Fibroblast of skin of left quadriceps (primary cell): ENCODE measurements at places on chromosomes 2 and 18.

- DNase-seq, result no peak
Measured at GRCh38 chr2:184067502-184067901, 530.8 kb upstream of the ZNF804A start.

- no peak for DNase-seq
Measured at GRCh38 chr2:102053096-102053495, 61.3 kb downstream of the IL1R2 start.

DNA sequence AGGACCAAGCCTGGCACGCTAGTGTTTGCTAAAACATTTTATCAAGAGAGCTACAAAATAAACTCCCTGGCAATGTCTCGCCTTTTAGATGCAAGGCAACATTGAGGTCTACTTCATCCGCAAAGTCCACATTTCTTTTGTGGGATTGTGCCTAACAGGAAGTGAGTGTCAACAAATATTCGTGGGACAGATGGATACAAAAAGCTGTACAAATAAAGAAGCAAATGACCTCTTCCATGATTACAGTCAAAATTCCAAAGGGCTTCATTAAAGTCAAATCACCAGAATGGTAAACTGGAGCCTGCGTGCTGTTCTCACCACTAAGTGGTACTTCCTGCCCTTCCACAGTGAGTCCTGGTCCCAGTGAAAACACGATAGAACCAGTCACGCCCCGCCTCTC, 40.4 kb downstream of the L3MBTL4 start:
- DNase-seq, result no peak

- no peak for DNase-seq
Measured at GRCh38 chr18:28412521-28412920, 235.6 kb upstream of the CDH2 start.

- DNase-seq, result no peak
Measured at GRCh38 chr2:102058293-102058833, 66.6 kb downstream of the IL1R2 start.

- DNase-seq, result no peak
Measured at GRCh38 chr2:149041482-149041881, 3.0 kb downstream of the LYPD6B start.

- DNase-seq, result no peak
Measured at GRCh38 chr18:25352629-25353005, 651 bp upstream of the ZNF521 start.

GRCh38 chr2:215218587-215219577, 80.5 kb upstream of the ABCA12 start:
- no peak for DNase-seq

GRCh38 chr2:57877811-57878170, 168.8 kb upstream of the VRK2 start:
- DNase-seq, result no peak

DNA sequence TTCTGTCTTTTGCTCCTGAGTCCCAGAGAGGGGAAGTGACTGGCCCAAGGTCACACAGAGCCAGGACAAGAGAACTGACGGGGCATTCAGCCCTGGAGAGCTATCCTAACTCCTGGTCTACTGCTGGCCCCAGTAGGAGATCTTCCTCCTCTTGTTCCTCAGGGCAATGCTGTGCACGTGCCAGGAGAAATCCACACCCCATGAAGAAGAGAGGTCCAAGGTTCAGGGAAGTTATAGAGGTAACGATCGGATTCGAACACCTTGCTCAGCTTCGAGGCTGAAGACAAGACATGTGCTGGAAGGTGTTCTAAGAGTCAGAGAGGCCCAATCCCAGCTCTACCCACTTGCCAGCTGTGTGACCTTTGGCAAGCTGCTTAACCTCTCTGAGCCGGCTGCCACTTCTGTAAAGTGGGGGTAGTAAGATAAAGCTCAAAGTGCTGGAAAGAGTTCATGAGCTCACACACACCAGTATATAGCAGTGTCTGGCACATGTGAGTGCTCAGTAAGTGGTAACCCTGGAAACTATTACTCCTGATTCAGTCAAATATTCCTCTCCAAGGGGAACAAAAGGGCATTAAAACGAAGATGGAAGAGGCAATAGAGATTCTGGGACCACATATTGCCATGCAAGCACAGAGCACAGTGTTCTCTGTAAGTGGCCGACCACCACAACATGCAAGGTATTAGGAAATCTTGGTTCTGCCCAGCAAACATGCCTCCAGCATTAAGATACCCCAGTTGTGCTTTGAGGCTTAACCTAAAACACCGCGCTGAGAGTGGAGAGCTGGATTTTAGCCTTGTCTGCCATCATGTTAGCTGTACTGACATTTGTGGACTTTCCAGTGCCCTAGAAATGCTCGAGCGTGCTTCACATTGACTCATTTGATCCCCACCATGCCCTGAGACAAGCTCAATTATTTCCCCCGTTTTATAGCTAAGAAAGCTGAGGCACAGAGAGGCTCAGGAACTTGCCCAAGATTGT, 25.6 kb downstream of the SERTAD2 start:
- DNase-seq, result no peak

DNA sequence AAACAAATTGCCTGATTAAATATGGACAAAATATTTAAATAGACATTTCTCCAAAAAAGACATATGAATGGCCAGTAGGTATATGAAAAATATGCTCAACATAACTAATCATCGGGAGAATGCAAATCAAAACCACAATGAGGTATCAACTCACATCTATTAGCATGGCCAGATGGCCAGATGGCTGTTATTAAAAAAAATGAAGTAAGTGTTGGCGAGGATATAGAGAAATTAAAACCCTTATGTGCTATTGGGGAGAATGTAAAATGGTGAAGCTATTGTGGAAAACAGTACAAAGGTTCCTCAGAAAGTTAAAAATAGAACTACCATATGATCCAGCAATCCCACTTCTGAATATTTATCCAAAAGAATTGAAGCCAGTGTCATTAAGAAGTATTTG, 272.3 kb upstream of the ZNF804A start:
- DNase-seq, result no peak

DNA sequence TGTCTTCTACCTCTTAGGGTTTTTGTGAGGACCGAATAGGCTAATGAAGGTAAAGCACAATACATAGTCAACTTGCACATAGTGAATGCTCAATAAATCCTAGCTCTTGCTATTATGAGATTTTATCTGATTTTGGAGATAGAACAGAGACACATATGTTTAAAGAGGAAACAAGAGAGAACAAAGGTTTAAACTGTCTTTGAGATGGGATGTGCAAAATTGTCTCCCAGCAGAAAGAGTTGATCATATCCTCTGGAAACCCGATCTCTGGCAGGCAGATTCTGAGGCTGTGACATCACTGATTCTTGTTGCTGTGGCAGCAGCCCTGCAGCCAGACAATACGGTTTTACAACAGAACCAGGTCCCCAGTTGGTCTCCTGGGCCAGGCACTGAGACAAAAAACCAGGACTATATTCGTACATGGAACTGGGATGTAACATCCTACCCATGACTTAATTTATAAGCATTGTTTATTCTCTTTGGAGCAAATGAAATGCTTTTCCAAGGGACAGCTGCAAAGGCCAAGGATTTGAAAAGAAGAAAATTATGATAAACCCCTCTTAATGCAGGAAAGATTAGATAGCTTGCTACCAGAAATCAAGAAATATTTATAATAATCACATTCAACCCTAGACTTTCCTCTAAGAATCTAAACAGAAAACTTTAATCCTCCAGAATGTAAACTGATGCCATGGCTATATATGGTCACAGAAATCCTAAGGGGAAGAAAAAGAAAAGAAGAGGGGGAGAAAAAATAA, 80.2 kb downstream of the SLC8A1 start:
- no peak for DNase-seq

- DNase-seq, result no peak
Measured at GRCh38 chr2:218982586-218983262, 2.3 kb downstream of the FEV start.

- no peak for DNase-seq
Measured at GRCh38 chr2:176093145-176093897, 800 bp downstream of the HOXD13 start.

DNA sequence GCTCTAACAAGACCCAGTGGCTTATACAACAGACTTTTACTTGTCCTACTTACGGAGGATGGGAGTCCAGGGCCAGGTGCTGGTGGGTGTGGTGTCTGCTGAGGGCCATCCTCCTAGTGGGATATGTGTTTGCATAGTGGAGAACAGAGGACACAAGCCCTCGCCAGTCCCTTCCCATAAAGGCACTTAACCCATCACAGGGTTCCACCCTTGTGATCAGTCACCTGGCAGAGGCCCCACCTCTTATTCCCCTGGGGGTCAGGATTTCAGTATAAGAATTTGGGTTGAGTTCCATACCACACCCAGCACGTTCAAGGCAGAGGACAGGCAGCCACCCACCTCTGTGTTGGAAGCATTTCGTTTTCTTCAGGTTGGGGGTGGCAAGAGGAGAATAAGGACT, 259.0 kb downstream of the AGAP1 start:
- no peak for DNase-seq

DNA sequence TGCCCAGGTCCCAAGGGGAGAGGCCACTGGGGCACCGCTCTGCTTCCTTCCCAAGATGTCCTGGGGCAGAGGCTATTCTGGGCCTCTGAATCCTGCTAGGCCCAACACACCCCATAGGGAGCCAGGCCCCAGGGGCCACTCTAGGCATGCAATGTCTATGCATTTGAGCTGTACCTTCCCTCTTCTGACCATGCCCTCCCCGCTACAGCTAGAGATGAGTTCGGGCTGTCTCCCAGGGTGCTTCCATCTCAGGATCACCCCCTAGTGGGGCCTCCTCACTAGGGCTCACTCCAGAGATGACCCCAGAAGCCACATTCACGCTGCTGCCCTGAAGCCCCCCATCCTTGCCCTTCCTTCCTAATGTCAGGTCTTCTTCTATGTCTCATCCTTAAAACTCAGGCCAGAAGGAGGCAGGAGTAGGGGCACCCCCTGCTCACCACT, 54.4 kb downstream of the TNS1 start:
- DNase-seq, result no peak

GRCh38 chr2:55009277-55010060, 40.8 kb downstream of the RTN4 start:
- no peak for DNase-seq

DNA sequence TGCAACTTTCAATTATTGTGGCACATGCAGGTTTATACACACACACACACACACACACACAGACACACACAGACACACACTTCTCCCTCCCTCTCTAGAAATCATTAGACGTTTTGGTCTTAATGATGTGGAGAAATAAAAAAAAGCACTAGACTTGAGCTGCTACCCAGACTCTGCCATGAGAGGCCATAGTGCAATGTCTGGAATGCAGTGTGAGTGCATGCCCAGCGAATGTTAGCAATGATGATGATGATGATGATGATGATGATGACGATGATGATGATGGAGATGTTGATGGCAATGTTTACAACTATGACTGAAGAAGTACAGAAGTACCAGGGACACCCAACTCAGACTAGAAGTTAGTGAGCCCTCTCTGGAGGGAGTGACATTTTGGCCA, 23.8 kb upstream of the KLHL29 start:
- no peak for DNase-seq

DNA sequence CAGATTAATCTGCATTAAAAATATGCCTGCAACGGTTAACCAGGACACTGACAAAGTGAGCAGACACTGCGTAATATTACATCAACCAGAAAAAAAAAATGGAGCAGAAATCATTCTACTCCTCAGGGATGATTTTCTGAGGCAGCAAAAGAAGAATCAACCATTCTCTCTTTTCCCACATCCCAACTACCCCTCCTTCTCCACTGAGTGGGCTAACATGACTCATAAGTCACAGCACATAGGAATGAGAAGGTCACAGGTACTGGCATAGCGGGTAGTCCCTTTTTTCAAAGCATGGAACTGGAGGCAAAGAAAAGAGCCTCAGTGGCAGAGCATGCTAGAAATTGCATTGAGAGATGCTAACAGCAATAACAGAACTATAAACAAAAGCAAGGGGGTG, 54.3 kb upstream of the TSPYL6 start:
- DNase-seq, result no peak

DNA sequence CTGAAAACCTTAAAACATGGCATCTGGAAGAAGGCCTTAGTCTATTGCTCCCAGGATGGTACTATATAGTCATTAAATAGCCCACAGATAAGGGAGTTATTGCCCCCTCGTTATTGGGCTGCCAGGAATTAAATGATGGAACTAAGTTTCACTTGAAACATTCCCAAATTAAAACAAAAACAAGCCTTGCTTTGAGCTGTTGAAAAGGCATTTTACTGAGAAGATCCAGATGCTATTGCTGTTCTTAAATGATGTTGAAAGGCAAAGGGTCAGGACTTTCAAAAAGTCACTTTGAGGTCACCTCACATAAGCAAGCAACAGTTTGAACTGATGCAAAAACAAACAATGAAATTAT, 2.0 kb upstream of the AMMECR1L start:
- DNase-seq, result no peak
